Smooth muscle cell of the brain vasculature (primary cell): ENCODE measurements at places on chromosomes 5 and 9.
A peak's percentile ranks its signal among the peaks of the same experiment; 100 is the strongest.

DNA sequence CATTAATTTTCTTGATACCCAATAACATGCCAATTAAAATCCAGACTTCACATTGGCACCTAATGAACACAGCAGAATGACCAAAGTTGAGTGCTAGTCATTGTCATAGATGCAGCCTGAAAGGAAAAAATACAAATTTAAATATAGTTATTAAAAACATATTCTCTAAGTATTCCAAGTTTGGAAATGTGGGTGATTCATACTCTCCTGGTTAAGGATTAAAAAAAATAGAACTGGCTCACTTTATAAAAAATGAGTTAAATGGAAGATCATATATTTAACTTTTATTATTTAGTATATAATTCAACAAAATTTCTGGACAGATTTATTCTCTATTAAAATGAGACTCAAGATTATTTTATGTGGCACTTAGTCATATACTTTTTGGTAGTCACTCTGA lies 33.2 kb upstream of the RICTOR start:
- no peak for DNase-seq

- DNase-seq = no peak
Observed at GRCh38 chr5:3852161-3852916, 256.7 kb downstream of the IRX1 start.

DNA sequence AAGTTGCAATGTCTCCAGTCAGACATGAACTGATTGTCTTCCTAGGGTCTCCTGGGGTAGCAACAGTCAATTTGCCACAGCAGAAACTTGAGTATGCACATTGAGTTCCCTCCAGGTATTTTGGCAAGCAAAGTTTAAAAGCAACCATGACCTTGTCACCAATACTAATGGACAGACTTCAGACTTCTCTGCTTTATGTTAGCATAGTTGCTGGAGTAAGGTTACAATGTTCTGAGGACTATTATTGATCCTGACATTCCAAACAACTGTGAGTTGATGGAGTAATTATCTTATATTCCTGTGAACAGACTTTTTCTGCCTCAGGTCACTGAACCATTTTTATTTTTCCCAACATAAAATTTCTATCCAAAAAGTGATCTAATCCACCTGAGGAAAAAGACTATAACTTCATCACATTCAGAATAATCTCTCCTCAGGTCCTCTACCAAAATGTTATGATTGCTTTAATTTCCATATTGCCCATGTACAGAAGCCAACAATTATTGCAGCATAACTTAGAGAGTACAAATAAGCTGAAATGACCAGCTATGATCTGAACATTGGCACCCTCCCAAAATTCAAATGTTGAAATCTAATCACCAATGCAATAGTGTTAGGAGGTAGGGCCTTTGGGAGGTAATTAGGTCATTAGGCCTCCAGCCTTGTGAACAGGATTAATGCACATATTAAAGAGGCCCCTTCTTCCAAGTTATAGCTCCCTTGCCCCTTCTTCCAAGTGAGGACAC lies 228.3 kb downstream of the PDE4D start:
- DNase-seq = no peak

GRCh38 chr5:170479484-170479883 lies 24.3 kb upstream of the KCNIP1 start:
- no peak for DNase-seq

DNA sequence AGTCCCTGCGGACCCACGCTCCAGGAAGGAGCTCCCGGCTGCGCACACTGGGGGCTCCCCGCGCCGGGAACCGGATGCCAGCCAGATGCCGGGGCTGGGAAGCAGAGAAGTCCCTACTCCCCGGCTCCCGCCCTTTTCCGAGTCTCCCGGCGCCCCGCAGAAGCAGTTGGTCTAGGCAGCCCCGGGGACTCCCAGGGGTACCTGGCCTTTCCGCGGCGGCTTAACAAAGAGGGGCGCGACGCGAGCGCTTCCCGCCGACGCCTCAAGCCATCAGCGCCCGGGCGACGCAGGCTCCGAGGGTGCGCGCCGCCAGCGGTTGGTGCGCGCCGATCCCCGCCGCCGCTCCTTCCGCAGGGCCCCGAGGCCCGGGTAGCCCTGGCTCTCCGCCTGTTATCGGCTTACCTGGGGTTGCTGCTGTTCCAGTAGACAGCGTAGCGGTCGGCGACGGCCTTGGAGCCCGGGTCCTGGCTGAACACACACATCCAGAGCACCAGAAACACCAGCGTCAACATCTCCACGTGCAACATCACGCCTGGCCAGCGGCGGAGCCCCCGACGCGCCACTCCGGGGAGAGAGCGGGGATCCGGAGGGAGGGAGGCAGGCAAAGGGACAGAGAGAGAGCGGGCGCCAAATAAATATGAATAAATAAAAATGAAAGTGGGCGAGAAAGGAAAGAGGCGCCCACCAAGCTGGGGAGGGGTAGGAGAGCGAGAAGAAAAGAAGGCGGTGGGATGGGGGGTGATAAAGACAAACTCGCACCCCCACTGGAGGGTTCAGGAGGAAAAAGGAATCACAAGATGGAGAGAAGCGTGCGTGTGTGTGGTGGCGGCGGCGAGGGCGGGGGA lies 428 bp downstream of the EFNA5 start:
- DNase-seq = no peak

- no peak for DNase-seq
Observed at GRCh38 chr5:11152368-11152767, 391.3 kb upstream of the DAP start.

DNA sequence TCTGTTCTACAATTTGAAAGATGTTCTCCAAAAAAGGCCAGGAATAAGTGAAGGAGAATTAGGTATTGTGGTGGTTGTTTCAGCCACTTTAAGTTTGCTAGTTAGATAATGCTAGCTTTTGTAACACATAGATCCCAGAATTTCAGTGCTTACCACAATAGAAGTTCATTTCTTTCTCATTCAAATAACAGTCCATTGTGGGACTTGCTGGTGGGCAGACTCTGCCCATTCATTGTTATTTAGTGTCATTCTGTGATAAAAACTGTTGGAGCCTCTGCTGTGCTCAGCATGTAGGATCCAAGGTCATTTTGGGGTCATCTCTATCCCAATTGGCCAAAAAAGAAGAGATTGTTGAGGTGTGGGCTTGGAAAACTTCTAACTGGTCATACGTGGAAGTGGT lies 106.8 kb downstream of the CCDC192 start:
- no peak for DNase-seq

GRCh38 chr9:31799953-31800609 lies 584.4 kb upstream of the ACO1 start:
- peak; percentile 10 for DNase-seq
